ENCODE measurements at places on chromosomes 12 and 14. TPM values are rescaled to one million over a fixed set of nuclear protein-coding genes. Genes with fewer than 3 reads are reported as not detected.

DNA sequence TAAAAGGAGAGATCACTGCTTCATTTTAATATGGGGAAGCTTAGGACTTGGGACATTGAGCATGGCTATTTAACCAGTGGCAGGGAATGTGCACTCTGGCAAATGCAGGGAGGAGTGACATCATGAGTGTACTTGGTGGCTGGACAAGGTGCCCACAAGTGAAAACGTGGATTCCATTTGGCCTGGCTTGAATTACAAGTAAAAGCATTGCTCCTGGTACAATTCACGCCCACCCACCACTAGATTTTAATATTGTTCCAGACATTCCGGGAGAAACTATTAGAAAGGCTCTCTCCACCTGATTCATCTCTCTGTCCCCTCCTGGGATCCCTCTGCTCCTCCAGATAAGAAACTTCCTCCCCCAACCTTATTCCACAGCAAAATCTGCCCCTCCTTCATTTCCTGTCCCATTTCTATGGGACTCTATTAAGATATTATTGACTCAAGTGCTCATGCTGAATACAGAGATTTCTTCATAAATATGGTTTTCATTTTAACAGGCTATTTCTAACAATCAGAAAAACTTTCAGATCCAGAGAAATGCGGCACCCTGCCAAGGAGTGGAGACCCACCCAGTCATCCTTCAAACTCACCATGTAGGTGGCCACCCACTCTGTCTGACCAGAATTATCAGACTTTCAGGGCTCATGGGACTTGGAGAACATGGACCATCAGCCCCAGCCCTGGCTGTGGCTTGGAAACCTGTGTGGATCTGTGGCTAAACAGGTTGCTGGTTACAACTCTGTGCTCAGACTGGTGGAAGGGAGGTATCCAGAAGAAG lies 43.2 kb downstream of the SSPN start:
- DNase-seq = no peak

DNA sequence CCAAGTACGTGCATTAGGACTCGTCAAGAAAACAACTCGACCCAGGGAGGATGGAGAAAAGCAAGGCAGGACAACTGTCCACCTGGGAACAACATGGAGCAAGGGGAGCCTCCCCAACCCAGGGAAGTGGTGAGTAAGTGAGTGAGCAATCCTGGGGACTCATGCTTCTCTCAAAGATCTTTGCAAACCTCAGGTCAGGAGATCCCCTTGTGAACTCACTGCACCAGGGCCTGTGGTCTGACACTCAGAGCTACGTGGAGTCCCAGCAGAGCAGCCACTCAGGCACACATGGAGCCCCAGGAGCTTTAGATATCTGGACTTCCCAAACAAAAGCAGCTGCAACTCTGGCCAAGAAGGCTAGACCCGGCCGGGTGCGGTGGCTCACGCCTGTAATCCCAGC lies 12.2 kb upstream of the OR5AU1 start:
- no peak for DNase-seq

Gene ACVRL1
- polyA plus RNA-seq = 78.8 TPM

Gene FOXG1
- not detected for polyA plus RNA-seq

GRCh38 chr12:102144221-102144620 lies 24.2 kb downstream of the PARPBP start:
- DNase-seq = no peak

Gene C1S
- 120 TPM for polyA plus RNA-seq

DNA sequence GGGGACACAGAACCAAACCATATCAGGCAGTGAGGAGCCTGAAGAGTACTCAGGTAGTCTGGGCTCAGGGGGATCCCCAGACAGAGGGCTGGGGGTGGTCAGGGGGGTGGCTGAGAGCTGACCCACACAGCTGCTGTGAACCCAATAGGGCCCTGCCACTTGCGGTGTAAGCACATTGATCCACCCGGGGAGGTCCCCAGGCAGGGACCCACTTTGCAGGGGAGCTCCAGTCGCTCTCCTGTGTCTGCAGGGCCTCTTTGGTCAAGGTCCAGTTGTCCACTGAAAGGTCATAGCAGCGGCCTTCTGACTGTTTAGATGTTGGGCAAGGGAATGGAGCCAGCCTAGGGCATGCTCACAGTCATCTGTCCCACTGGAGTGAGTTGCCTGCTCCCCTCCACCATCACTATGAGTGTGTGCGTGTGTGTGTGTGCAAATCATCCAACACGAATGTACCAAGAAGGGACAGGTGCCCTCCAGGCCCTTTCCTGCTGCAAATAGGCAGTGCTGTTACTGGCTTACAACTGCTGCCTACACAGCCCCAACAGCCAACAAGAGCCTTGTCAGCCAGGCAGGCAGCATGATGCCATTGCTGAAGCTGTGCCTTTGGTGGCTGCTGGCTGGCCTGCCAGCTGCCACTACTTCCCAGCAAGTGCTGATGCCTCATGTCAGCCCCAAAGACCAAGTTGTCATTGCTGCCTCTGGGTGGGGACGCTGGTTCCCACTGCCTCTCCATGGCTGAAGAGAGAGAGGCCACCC lies 71.3 kb downstream of the TSPAN11 start:
- DNase-seq = no peak

- no peak for DNase-seq
Measured at GRCh38 chr14:57533214-57533613, 39.6 kb upstream of the CCDC198 start.

DNA sequence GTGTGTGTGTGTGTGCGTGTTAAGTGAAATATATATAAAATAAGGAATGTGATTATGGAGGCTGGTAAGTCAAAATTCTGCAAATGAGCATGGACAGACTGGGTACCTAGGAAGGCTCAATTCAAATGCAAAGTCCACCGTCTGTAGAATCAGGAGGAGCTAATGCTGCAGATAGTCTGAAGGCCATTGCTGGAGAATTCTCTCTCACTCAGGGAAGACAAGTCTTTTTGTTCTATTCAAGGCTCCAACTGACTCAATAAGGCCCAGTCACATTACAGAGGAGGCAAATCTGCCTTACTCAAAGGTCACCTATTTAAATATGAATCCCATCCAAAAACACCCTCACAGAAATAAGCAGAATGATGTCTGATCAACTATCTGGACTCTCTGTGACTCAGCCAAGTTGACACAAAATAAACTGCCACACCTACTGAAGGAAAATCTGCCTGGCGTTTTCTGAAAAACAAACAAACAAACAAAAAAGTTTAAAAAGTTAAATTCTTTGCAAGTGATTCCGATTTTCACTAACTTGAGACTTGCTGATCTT lies 684 bp upstream of the KLRF2 start:
- no peak for DNase-seq

GRCh38 chr12:87760943-87761342 lies 268.3 kb downstream of the C12orf50 start:
- no peak for DNase-seq

GRCh38 chr14:79278798-79279644 lies 932.3 kb downstream of the DIO2 start:
- peak; percentile 71 for DNase-seq

Gene DAO
- not detected for polyA plus RNA-seq

Measured in right lung (tissue), 10 donors.